ENCODE measurements at places on chromosomes 1 and 21.

DNA sequence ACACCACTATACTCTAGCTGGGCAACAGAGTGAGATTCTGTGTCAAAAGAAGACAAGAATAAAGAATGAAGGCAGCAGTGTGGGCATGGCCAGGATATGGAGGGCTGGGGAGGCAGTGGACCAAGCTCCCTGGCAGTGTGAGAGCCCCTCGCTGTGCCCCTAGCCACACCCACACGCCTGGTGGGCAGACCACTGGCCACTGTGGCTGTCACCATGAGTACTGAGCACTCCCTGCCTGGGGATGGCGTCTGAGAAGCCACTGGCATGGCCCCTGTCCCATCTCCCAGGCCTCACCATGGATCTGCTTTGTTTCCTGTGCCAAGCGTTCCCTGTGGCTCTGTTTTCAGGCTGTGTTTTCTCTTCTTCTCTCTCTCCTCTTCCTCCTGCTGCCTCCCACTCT is 51.7 kb downstream of the STUM start:
- H3K27ac ChIP-seq, result no peak overlapping the region
- no peaks in the 10 kb centered on the region for H3K27me3 ChIP-seq
- no peaks in the 10 kb centered on the region for H3K36me3 ChIP-seq
- H3K4me1 ChIP-seq, result no peaks in the 10 kb centered on the region
- DNase-seq, result no peak

- peak overlapping the region; percentile 93 for H3K4me3 ChIP-seq
- no peak for DNase-seq
- peaks cover 79% of the 10 kb centered on the region for H3K4me1 ChIP-seq
- H3K27ac ChIP-seq, result peak overlapping the region; percentile 61
- peaks cover 5% of the 10 kb centered on the region for H3K36me3 ChIP-seq
Observed at GRCh38 chr1:9653491-9654050, 2.0 kb downstream of the PIK3CD start.

DNA sequence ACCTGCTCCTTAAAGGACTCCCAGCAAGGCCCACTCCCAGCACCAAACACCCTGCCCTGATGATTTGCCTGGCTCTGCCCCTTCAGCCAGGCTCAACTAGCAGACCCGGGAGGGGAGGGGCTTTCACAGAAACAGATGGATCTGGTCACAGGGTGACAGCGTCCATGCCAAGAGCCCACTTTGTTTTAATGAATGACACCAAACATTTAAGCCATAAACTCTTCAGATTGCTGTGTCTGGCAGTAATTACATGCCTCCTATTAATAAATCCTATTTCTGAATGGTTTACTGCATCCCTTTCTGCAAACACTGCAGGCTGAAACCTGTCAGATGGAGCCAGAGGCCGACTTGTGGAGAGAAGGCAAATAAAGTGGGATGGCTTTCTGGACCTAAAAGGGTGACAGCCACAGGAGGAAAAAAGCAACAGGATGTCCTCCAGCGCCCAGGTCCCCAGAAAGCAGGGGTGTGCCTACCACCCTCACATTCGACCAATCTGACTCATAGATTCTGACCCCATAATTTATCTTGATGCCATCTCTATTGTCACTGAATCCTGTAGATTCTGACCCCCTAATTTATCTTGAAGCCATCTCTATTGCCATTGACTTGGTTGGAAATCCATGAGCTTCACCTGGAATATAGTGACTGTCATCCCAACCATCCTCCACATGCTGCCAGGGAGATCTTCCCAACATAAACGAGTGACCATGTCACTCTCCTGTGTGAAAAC is 200.9 kb downstream of the PLPP3 start:
- H3K4me1 ChIP-seq, result no peaks in the 10 kb centered on the region
- no peaks in the 10 kb centered on the region for H3K27me3 ChIP-seq
- no peak overlapping the region for H3K4me3 ChIP-seq
- DNase-seq, result no peak
- no peaks in the 10 kb centered on the region for H3K36me3 ChIP-seq
- H3K27ac ChIP-seq, result no peak overlapping the region

DNA sequence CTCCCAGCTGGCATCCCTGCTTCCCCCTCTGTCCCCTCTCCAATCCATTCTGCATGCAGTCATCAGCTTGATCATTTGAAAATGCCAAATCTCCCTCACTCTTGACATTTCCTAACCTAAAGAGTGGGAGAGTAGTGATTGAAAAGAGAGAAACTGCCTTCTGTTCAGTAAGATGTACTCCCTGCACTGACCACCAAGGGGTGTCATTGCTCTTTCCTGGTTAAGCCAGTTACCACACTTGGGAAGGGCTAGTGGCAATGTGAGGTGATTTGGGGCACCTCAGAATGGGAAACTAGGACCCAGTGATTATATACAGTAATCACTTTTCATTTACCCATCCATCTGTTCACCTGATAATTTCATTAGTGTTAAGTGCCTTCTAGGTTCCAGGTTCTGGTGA is 6.9 kb upstream of the TMEM269 start:
- no peak for DNase-seq
- H3K4me3 ChIP-seq, result no peak overlapping the region
- peaks cover 77% of the 10 kb centered on the region for H3K36me3 ChIP-seq
- H3K27me3 ChIP-seq, result no peaks in the 10 kb centered on the region
- no peaks in the 10 kb centered on the region for H3K4me1 ChIP-seq

GRCh38 chr1:39144924-39145323 is 59.6 kb upstream of the MACF1 start:
- H3K4me1 ChIP-seq, result no peaks in the 10 kb centered on the region
- no peak for DNase-seq
- H3K27me3 ChIP-seq, result no peaks in the 10 kb centered on the region
- H3K36me3 ChIP-seq, result no peaks in the 10 kb centered on the region
- H3K27ac ChIP-seq, result no peak overlapping the region
- H3K4me3 ChIP-seq, result no peak overlapping the region

DNA sequence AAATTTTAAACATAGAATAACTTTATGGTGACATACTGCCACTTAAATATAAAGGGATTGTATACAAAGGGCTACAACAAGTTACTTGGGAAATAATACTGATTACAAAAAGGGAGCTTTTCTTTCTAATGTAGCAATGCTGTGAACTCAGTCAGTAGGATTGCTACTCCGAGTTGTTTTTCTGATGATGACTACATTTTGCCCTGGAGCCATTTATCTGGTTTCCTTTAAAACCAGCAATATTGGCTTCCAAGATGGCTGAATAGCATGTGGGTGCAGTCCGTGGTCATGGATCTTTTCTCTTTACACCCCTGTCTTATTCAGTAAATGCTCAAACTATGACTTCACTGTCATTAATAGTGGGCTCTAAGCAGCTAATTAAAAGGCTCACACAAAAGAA is 92.6 kb upstream of the NEK7 start:
- H3K27ac ChIP-seq, result no peak overlapping the region
- H3K4me1 ChIP-seq, result no peaks in the 10 kb centered on the region
- H3K27me3 ChIP-seq, result no peaks in the 10 kb centered on the region
- DNase-seq, result no peak
- H3K36me3 ChIP-seq, result no peaks in the 10 kb centered on the region
- no peak overlapping the region for H3K4me3 ChIP-seq

DNA sequence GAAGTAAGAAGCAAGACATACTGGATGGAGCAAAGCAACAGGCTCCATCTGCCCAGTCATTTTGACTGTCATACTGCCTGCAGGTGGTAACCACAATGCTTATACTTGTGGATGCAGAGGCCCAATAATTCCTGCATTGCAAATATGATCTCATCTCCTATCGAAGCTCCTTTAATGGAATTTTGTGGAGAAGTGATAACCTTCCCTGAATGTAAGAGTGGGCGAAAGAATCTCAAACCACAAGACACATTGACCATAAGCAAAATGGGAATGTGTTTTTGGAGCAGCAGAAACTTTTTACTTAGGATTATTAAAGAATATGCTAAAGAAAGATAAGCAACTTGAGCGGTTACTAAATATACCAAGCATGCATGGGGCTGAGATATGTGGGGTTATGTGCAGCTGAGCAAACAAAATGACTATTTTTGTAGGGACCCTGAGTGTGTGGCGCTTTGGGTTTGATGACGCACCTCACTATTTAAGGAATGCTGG is 77.4 kb upstream of the BACH1 start:
- H3K4me1 ChIP-seq, result no peaks in the 10 kb centered on the region
- no peak overlapping the region for H3K4me3 ChIP-seq
- H3K36me3 ChIP-seq, result no peaks in the 10 kb centered on the region
- DNase-seq, result no peak
- H3K27ac ChIP-seq, result no peak overlapping the region

DNA sequence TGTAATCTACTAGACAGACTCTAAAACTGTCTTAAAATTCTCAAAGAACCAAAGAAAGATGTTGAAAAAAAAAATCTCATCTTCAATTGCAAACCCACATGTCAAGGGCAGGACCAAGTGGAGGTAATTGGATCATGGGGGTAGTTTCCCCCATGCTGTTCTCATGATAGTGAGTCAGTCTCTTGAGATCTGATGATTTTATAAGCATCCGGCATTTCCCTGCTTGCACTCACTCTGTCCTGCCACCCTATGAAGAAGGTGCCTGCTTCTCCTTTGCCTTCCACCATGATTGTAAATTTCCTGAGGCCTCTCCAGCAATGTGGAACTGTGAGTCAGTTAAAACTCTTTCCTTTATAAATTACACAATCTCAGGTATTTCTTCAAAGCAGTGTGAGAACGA is 257.0 kb downstream of the HHIPL2 start:
- no peak overlapping the region for H3K4me3 ChIP-seq
- no peaks in the 10 kb centered on the region for H3K36me3 ChIP-seq
- H3K4me1 ChIP-seq, result no peaks in the 10 kb centered on the region
- no peak overlapping the region for H3K27ac ChIP-seq
- no peaks in the 10 kb centered on the region for H3K27me3 ChIP-seq

Data from CD4-positive, alpha-beta T cell (primary cell).